Aortic smooth muscle cell (primary cell): ENCODE measurements at places on chromosomes 11 and 22. TPM values are rescaled to one million over a fixed set of nuclear protein-coding genes. Genes with fewer than 3 reads are reported as not detected.

The LRRC10B gene
- under 0.01 TPM in 1 of 2 replicates, not detected in the other for total RNA-seq

The PAX6 gene
- total RNA-seq, result 0.26 and 0.56 TPM in 2 replicates

The CASP5 gene
- total RNA-seq, result not detected in 2 replicates

The GRAMD1B gene
- 5.0 and 7.9 TPM in 2 replicates for total RNA-seq

The TNNT3 gene
- 0.25 and 0.26 TPM in 2 replicates for total RNA-seq

The RNF215 gene
- 21.0 and 25.9 TPM in 2 replicates for total RNA-seq
